ENCODE measurements at places on chromosomes 7 and 10.

DNA sequence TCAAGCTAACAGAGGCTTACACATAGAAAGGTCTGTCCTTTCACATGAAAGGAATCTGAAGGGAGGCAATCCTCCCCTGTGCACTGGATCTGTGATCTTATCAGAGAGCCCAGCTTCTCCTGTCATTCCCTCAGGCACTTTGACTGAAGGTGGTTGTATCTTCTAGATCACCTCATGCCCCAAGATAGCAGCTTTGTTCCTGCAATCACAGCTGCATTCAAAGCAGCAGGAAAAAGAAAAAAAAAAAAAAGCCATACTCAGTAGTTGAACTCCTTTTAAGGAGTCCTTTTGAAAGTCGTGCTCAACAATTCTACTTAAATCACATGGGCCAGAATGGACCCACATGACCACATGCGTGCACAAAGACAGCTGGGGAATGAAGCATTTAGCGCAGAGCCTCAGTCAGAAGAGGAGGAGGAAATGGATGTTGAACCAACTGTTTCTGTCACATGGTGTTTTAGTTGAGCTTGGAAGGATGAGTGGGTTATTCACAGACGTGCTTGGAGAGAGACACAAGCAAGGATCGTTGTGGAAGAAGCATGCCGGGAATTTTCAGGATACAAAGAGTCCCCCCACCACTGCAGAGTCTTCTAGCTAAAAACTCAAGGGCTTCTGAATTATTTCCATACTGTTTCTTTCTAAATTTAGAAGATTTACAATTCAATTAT is 13.0 kb upstream of the PFKP start:
- DNase-seq, result no peak

DNA sequence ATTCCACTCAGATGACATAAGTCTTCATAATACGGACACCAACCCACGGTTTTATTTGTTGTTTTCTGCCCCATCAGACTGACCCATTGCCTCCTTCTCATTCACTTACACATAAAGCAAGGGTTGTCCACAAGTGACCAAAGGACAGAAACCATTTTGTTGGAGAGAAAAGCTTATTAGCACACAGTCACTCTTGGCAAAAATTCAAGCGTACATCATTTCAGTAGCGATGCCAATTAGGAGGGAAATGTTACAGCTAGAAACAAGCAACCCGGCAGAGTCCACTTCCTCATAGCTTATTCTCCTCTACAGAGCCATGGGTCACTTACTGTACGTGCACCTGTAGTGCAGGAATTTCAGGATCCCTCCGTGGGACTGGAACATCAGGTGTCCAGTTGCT is 23.0 kb downstream of the ABLIM1 start:
- no peak for DNase-seq

DNA sequence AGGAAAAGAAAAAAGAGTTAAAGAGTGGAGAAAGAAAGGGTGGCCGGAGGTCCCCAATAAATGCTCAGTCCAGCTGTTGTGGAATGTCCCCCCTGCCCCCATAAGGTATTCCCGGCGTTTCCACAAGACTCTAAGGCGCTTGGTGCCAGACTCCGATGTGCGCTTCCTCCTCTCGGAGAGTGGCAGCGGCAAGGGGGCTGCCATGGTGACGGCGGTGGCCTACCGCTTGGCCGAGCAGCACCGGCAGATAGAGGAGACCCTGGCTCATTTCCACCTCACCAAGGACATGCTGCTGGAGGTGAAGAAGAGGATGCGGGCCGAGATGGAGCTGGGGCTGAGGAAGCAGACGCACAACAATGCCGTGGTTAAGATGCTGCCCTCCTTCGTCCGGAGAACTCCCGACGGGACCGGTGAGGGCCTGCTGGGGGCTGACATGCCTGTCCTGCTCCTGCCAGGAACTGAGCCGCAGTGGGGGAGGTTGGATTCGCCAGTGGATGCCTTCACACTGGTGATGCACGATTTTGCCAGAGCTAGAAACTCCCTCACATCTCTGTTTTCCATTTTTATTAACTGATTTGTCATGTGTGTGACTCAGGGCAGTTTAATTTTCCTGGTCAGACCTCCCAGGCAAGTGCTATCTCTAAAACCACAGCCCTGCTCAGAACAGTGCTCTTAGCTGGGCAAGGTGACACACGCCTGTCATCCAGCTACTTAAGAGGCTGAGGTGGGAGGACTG is 34.2 kb downstream of the TACR2 start:
- DNase-seq, result no peak

DNA sequence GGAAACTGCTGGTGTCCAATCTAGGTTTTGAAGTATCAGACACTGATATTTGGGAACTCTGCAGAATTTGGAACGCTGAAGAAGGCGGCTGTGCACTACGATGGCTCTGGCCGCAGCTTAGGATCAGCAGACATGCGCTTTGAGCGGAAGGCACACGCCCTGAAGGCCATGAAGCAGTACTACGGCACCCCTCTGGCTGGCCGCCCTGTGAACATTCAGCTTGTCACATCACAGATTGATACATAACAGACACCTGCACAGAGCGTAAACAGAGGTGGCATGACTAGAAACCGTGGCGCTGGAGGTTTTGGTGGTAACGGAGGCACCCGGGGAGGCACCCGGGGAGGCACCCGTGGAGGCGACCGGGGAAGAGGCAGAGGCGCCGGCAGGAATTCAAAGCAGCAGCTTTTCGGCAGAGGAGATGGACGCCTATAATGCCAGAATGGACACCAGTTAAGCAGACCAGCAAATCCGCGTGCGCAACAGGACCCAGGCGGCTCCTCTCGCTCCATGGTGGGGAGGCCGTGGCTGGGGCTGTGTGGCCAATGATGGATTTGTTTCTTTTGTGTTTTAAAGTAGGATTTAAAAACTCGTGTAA is 22.2 kb upstream of the CCL24 start:
- DNase-seq, result no peak

GRCh38 chr10:22761569-22762220 is 47.3 kb upstream of the PIP4K2A start:
- DNase-seq, result no peak

DNA sequence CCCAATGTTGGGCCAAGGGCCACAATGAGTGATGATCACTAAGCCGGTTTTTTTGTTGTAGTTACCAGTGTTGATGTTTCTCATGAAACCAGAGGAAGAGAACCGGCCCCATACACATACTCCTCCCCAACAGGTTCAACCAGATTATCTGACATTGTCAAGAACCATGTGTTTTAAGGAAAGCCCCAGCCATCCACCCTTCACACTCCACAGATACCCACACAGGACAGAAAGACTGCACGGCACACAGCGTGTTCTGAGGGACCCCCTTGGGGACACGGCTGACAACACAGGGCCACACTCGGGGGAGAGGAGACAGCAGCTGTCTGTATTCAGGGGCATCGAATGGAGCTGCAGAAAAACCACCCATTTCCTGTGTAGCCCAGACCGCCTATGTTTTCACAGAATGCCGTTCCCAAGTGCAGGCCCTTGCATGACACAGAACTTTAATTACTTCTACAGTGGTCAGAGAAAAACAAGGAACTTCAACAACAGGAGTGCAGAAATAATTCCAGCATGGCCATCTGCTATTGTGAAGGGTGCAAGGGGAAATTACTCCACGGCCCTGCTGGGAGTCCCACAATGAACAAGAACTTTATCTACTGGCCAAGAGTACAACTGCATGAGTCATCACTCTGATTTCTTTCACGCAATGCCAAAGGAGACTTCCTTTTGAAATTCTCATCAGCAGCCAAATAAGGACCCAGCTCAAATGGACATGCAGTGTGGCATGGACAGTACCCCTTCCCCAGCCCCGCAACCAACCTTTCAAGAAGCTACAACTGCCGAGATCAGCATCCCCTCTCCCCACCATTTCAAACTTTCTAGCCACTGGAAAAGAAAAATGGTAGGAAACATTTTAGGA is 2.3 kb downstream of the KLF6 start:
- no peak for DNase-seq

DNA sequence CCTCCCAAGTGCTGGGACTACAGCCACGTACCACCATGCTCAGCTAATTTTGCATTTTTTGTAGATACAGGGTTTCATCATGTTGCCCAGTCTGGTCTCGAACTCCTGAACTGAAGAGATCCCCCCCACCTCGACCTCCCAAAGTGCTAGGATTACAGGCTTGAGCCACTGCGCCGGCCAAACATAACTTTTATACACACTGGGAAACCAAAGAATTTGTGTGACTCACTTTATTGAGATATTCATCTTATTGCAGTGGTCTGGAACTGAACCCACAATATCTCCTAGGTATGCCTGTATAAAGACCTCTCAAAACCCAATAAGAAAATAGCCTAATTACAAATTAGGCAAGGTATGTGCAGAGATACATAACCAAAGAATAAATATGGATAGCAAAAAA is 182.6 kb upstream of the FEZF1 start:
- DNase-seq, result no peak

GRCh38 chr10:121514141-121514865 is 83.9 kb downstream of the FGFR2 start:
- DNase-seq, result no peak

DNA sequence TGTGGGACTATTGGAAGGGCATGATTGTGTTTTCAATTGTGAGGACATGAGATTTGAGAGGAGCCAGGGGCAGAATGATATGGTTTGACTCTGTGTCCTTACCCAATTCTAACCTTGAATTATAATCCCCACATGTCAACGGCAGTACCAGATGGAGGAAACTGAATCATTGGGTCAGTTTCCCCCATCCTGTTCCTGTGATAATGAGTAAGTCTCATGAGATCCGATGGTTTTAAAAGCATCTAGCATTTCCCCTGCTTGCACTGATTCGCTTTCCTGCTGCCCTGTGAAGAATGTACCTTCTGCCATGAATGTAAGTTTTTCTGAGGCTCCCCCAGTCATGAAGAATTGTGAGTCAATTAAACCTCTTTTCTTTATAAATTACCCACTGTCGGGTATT is 1367.1 kb downstream of the XPNPEP1 start:
- DNase-seq, result no peak

DNA sequence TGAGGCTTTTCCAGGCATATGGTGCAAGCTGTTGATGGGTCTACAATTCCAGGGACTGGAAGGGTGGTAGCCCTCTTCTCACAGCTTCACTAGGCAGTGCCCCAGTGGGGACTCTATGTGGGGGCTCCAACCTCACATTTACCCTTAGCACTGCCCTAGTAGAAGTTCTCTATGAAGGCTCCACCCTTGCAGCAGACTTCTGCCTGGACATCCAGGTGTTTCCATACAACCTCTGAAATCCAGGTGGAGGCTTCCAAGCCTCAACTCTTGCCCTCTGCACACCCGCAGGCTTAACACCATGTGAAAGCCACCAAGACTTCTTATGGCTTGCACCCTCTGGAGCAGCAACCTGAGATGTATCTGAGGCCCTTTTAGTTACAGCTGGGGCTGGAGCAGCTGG is 87.8 kb downstream of the ZNF777 start:
- DNase-seq, result no peak

DNA sequence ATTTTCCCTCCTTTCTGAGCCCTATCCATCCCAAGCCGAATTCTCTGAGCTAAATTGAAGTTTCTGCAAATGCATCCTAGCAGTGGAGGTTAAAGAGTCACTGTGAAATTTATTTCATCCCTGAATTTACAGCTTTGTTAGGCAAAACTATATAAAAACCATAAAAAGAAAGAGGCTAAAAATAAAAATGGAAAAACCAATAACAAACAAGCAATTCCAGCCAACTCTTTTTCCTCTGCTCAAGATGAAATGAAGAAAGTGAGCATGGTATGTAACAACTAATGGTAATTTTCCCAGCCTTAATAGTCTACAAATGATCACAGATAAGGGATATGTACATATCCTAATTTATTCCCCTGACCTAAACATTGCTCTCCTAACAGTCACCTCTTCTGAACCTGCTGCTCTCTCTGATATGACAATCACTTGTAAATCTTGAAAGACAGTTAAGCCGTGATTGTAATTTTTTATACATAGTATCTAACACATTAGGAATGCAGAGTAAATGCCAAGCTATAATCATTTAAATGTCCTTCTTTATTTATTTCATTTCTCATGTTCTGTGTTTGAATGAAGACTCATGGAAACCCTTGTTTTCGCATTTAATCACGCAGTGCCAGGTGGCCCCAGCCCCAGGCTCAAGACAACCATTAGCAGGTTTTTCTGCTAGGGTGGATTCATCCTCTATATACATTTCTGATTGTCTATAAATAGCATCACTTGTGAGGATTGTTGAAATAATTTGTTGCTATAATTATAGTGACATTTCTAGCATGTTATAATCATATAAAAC is 48.6 kb upstream of the NRP1 start:
- no peak for DNase-seq

- no peak for DNase-seq
These were observed 105.9 kb upstream of the ANLN start for GRCh38 chr7:36283711-36284130.

GRCh38 chr7:50467817-50468610 is 17.9 kb upstream of the FIGNL1 start:
- peak; percentile 75 for DNase-seq

DNA sequence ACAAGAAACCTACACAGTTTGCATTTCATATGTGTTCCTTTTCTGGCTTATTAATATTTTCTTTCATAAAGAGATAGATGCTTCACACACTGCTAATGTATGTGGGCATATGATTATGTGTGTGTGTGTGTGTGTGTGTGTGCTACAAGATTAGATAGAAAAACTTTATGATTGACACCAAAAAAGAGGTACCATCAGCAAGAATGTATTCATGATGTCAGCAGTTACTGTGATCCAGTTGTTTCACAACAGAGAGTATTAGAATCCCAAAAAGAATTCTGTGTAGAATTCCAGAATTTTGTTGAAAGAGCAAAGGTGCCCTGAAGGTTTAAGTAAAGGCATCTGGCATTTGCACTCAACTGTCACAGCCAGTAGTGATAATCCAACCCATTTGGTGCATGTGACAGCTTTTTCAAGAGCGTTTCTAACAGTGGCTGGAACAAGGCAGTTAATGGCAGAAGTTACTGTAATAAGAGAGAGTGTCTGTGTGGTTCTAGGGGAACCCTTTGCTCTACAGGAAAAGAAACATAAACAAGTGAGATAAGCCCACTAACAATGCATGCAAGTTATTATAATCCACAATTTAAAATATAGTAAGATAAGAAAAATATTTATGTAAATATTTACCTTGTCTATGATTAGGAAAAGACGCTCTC is 16.6 kb downstream of the RELN start:
- DNase-seq, result no peak

- no peak for DNase-seq
These were observed 96.9 kb downstream of the KIAA1217 start for GRCh38 chr10:24305551-24306506.

DNA sequence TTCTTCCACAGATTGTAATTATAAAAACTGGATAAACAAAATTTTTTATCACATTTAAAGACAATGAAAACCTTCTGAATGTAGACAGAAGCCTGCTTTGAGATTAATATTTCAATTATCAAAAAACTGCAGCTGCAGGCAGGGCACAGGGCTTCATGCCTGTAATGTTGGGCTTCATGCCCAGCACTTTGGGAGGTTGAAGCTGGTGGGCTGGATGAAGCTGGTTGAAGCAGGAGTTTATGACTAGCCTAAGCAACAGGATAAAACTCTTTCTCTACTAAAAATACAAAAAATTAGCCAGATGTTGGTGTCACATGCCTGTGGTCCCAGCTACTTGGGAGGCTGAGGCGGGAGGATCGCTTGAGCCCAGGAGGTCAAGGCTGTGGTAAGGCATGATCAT is 41.2 kb downstream of the PDZD8 start:
- DNase-seq, result no peak
